Astrocyte of the spinal cord (primary cell): ENCODE measurements at places on chromosomes 2 and 18.
A peak's percentile ranks its signal among the peaks of the same experiment; 100 is the strongest.

DNA sequence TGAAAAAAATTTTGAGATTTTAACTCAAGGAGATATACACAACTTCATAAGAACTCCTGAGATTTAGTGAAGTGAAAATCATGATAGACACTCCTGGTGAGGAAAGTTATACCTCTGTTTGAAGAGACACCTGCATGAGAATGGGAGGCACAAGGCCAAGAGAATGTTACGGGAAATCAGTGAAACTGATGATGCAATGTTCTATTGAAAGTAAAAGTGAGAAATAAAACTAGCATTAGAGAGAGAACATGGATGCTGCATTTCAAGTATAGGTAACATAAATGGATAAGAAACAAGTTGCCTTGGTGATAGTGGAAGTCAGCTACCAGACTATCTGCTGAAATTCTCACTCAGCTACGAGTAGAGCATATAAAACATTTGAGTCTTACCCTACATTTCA, 562.1 kb upstream of the FANCL start:
- no peak for DNase-seq

DNA sequence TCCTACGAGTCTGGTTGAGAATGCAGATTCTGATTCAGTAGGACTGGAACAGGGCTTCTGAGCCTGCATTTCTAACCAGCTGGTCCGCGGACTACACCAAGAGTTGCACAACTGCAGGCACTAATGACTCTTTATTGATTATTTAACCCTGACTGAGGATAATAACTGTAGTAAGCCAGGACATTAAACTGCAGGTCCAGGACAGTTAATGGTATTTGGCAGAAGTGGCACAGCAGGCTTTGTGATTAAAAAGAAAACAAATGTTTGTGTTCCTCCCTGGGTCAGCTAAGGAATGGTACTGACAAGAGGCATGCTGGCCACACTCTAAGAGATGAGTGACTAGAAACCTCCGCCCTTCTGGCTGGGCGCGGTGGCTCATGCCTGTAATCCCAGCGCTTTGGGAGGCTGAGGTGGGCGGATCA, 59.4 kb downstream of the ALPK2 start:
- DNase-seq = no peak

- no peak for DNase-seq
Measured at GRCh38 chr2:159591221-159591620, 25.1 kb downstream of the BAZ2B start.

- no peak for DNase-seq
Measured at GRCh38 chr2:74001781-74002504, 17.2 kb downstream of the TET3 start.

- no peak for DNase-seq
Measured at GRCh38 chr2:108905176-108905575, 83.8 kb downstream of the EDAR start.

DNA sequence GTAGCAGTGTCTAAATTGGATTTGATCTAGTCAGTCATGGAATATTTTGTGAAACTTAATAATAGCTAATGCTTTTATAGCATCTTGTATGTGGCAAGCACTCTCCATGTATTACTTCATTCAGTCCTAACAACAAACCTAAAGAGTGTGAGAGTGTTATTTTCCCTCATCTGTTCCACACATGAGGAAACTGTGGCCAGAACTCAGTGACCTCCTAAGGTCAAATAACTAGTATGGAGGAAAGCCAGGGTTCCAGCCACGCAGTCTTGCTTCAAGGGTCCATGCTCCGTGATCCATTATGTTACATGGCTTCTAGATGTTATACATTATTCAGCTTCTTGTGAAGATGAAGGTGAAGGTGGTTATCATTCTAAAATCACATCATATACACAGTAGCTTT, 45.5 kb downstream of the TWSG1 start:
- no peak for DNase-seq

DNA sequence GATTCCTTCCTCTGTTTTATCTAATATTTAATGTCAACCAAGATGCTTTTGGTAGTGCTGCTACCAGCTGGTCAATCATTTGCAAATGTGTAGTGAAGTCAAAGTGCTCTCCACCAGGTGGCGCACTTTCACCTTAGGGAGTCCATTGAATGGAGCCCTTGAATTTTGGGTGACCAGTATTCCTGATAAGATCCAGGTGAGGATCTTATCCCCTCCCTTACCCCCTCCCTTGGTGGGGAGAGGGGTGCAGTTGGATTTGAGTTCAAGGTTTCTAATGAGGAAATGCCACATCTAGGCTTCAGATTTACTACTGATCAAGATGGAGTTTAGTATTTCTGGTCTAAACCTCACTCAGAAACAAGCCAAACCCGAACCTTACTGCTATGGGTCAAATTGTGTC, 12.0 kb upstream of the E2F6 start:
- DNase-seq = peak; percentile 81

DNA sequence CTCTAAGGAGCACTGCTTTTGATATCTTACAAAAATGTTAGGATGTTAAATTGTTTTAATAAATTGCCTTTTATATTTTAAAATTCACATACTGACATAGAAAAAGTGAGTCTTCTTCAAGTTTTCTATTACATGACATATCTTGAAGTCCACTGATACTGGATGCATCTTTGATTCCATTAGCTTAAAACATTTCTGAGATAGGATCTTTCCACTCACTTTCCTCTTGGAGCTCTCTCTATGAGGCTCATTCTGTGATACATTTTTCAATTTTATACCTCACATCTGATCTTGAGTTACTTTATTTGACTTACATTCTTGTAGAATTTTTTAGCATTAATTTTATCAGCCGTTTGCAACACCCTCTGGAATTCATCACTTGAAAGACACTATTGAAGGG, 86.8 kb upstream of the NOL4 start:
- DNase-seq = no peak

GRCh38 chr18:13640266-13640860, 86.0 kb downstream of the FAM210A start:
- no peak for DNase-seq
